ENCODE measurements at places on chromosomes 5 and 9.
A peak's percentile ranks its signal among the peaks of the same experiment; 100 is the strongest.

DNA sequence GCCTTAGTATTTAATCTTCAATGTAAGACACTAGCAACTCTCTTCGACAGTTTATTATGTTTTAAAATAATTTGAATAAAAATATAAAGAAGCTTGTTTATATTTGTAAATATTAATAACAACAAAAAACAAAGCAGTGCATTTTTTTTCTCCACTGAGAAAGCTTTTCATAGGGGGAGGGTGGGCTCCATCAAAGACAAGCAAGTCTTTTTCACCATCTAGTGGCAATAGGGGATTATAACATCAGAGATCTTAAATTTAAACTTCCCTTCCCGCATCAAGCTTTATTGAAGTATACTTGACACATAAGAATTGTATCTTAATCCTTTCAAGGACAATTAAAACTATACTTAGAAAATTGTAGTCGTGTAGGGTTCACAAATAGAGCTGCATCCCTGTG is 9.3 kb upstream of the OR13F1 start:
- H3K4me3 ChIP-seq = no peak overlapping the region
- H3K27me3 ChIP-seq = no peaks in the 10 kb centered on the region
- H3K4me1 ChIP-seq = no peaks in the 10 kb centered on the region
- no peak for DNase-seq

- DNase-seq = no peak
- H3K27ac ChIP-seq = no peak overlapping the region
These were observed 15.5 kb upstream of the LRRTM2 start for GRCh38 chr5:138890644-138891043.

- H3K36me3 ChIP-seq = no peaks in the 10 kb centered on the region
- no peaks in the 10 kb centered on the region for H3K4me1 ChIP-seq
- no peaks in the 10 kb centered on the region for H3K27me3 ChIP-seq
- no peak overlapping the region for H3K27ac ChIP-seq
These were observed 63.7 kb upstream of the IER5L start for GRCh38 chr9:129241725-129242124.

DNA sequence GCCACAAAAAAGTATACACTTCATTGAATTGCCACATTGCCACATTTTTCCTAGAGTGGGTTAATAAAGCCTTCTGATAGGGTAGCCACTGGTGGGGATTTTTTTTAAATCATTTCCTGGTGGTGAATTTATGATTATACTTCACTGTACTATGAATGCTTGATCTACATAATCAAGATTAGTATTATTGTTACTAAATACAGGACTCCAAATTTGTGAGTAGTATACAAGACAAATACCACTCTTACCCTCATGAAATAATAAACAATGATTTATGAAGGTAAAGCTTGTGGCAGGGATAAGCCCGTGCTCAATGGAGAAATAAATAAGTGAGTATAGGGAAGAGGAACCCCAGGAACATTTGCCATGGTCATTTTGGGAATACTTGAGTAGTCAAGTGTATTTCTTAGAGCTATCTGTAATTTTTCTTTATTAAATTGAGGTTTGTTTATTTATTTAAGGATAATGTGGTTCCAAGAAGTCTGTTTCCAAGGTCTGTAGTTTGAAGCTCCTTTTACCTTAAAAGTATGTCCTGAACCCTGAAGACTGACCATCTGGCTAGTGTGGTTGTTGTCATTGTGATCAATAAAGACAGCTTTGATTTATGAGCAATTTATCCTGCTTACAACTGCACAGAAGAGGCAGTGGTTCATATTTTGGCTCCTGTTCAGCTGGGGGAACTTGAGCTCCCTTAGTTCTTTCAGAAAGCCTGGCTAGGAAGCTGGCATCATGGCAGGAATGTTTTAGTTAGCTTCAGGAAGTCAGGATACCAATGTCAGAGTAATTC is 118.6 kb downstream of the ZSWIM6 start:
- H3K27me3 ChIP-seq = no peaks in the 10 kb centered on the region
- H3K36me3 ChIP-seq = no peaks in the 10 kb centered on the region
- no peak overlapping the region for H3K4me3 ChIP-seq
- H3K27ac ChIP-seq = peak overlapping the region; percentile 44

GRCh38 chr5:7376871-7377270 is 19.1 kb upstream of the ADCY2 start:
- H3K27ac ChIP-seq = no peak overlapping the region
- no peaks in the 10 kb centered on the region for H3K36me3 ChIP-seq
- no peak overlapping the region for H3K4me3 ChIP-seq
- no peak for DNase-seq

GRCh38 chr9:127987103-127987614 is 6.4 kb upstream of the EEIG1 start:
- no peaks in the 10 kb centered on the region for H3K27me3 ChIP-seq
- H3K36me3 ChIP-seq = no peaks in the 10 kb centered on the region
- H3K4me3 ChIP-seq = no peak overlapping the region
- H3K4me1 ChIP-seq = peaks cover 39% of the 10 kb centered on the region

DNA sequence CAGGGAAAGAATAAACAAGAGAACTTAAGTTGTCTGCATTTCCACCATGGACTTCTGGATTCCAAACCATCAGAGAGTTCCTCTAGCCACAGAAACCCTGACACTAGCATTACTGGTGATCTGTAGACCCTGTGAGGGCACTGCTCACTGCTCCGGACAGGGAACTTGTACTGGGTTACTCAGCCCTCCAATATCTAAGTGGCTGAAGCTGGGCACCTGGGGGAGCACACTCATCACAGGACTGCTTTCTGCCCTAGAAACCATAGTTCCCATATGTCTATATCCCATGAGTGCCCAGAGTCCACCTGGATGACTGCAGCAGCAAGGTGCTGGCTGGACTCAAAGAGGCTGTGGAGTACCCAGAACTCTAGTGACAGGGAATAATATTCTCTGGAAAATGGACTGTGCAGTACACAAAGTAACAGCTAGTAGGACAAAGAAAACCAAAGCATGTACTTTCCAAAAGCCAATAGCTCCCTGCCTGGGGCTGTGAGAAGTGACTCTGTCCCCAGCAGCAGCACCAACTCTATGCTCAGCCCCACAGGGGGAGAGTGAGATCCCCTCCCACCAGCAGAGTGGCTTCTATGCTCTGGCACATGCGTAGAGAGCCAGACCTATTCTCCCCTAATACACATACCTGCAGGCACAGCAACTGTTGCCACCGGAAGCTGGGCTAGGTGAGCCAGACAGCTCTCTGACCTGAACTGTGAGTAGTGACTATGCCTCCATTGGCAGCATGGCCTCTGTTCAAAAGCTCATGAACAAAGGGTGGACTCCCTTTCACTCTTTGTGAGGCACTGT is 472.9 kb upstream of the FTMT start:
- DNase-seq = no peak
- no peaks in the 10 kb centered on the region for H3K27me3 ChIP-seq
- no peaks in the 10 kb centered on the region for H3K4me1 ChIP-seq
- no peak overlapping the region for H3K4me3 ChIP-seq
- H3K27ac ChIP-seq = no peak overlapping the region
- H3K36me3 ChIP-seq = no peaks in the 10 kb centered on the region

- peaks cover 11% of the 10 kb centered on the region for H3K4me1 ChIP-seq
- no peak overlapping the region for H3K4me3 ChIP-seq
- H3K27ac ChIP-seq = no peak overlapping the region
These were observed 94.9 kb downstream of the DENND1A start for GRCh38 chr9:123834889-123835562.

DNA sequence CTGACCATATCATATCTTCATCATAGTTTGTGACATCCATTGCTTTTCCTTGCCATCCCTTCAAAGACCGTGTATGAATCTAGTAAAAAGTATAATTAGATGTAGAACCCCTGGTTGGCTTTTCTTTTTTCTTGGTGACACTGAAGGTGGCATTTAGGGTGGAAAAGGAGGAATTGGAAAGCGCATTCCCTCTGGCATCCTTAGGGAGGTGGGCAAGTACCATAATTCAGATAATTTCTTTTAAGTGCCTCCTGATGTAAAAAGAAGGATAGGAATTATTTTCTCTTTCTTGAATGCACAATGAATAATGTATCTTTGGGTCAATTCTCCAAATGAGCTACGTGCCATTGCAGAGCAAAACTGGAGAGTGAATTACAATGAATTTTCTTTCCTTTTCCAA is 73.2 kb upstream of the SMARCA2 start:
- H3K4me1 ChIP-seq = no peaks in the 10 kb centered on the region
- no peak for DNase-seq
- no peaks in the 10 kb centered on the region for H3K36me3 ChIP-seq
- H3K27ac ChIP-seq = no peak overlapping the region
- no peak overlapping the region for H3K4me3 ChIP-seq

DNA sequence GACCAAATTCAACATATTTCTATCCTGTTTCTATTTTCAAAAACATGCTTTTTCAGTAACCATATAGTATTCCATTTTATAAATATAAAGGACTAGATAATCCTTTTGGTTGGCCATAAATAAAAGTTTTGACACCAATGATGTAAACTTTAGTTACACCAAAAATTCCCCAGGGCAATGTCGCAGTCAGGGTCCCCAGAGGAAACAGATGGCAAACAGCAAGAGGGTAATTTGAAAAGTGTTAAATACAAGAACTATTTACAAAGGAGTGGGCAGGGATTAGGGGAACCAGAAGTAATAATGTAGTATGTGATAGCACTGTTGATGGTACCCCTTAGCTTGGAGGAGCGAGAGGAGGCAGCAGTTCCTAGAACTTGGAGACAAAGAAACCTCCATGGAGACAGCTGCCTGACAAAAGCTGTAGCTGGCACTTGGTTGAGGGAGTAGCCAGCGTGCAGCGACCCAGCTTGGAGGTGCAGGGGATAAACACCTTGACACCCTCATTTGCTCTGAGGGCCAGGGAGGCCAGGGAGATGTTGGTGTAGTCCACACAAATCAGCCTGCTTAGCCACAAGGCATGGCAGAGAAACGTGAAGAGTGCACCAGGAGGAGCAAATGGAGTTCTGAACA is 18.3 kb upstream of the MSANTD3 start:
- no peak overlapping the region for H3K27ac ChIP-seq
- H3K4me3 ChIP-seq = no peak overlapping the region
- no peak for DNase-seq
- no peaks in the 10 kb centered on the region for H3K27me3 ChIP-seq
- no peaks in the 10 kb centered on the region for H3K4me1 ChIP-seq

- no peak for DNase-seq
- no peaks in the 10 kb centered on the region for H3K36me3 ChIP-seq
- H3K4me1 ChIP-seq = peaks cover 51% of the 10 kb centered on the region
- H3K27ac ChIP-seq = no peak overlapping the region
These were observed 246.3 kb upstream of the KLF4 start for GRCh38 chr9:107735821-107736220.
